ENCODE measurements at places on chromosomes 7 and 10.

DNA sequence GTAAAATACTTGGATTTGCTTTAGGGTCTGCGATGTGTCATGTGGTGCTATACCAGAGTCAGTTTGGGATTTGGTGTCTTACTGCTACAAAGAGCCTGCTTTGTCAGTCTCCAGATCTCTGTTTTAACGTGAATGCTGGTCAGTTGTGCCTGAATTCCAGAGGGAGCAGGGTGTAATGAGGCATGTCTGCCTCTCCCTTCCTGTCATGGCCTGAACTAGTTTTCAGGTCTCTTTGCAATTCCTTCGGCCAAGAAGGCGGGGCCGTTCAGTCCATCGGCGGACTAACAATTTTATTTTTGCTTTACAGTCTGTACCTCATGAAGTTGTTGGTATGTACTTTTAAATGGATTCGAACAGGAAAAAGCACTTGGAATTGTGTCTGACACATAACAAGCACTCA is 465.1 kb upstream of the ADARB2 start:
- DNase-seq: no peak

DNA sequence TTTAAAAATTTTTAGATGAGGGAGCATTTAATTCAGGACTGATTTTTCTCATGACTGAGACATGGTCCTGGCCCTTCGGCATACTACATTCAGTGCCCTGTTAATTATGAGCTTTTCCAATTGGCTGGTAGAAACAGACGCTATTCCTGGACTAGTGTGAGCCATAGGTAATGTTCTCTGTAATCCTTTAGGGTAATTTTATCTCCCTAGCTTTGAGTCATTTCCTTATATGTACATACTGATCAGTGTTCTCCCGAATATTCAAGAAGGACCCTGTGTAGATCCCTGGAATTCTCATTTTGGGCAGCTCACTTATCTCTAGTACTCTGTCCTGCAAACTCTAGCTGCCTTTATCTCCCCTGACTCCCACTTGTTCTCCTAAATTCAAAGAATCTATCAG is 92.6 kb upstream of the NPY start:
- no peak for DNase-seq

GRCh38 chr7:129650056-129650758 is 38.7 kb downstream of the NRF1 start:
- DNase-seq: no peak

GRCh38 chr7:105743351-105744090 is 132.9 kb downstream of the ATXN7L1 start:
- peak; percentile 69 for DNase-seq

- no peak for DNase-seq
Measured at GRCh38 chr10:97103316-97104080, 82.3 kb downstream of the SLIT1 start.

DNA sequence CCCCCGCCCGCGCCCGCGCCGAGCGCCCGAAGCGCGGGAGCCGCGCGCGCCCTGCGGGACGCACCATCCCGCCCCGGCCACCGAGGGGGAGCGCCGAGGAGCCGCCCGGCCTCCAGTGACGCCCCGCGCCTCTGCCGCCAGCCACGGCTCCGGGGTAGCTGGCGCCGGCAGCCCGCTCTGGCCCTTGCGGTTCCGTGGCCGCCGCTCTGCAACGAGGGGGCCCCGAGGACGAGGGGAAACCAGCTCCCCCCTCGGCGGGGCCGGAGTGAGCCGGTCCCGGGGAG is at the start of gene PAXIP1:
TSS of gene PAXIP1 (minus strand) at position 33 of the 284 bp plus-strand sequence. CDS start 195 bp downstream, outside the sequence.
- DNase-seq: peak; percentile 87

- DNase-seq: no peak
Measured at GRCh38 chr7:43753271-43753810, 5.1 kb upstream of the BLVRA start.

DNA sequence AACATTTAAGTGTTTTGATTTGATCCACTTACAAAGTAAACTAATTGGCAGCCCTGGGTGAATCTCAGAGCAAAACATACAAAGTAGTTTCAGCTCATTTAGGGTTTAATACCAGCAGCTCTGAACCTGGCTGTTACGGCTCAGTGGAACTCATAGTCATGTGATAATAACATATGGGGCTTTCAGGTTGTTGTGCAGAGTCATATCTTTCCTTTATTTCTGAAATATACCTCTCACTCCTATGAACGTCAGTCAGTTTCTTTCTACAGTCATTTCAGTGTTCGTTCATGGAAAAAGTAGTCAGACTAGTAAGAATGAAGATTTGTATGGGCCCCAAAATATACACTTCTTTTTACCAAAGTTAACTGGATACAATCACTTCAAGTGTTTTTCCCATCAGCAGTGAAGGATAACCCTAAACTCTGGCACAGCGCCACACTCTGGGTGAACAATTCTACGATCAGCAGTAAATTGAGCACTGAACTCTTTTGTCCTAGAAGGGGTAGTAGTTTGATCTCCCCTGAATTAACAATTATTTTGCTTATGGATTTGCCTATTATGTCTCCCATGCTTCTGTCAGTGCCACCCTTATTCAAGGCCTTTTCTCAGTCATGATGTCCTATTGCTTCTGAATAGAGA is 218.6 kb downstream of the THSD7A start:
- no peak for DNase-seq

DNA sequence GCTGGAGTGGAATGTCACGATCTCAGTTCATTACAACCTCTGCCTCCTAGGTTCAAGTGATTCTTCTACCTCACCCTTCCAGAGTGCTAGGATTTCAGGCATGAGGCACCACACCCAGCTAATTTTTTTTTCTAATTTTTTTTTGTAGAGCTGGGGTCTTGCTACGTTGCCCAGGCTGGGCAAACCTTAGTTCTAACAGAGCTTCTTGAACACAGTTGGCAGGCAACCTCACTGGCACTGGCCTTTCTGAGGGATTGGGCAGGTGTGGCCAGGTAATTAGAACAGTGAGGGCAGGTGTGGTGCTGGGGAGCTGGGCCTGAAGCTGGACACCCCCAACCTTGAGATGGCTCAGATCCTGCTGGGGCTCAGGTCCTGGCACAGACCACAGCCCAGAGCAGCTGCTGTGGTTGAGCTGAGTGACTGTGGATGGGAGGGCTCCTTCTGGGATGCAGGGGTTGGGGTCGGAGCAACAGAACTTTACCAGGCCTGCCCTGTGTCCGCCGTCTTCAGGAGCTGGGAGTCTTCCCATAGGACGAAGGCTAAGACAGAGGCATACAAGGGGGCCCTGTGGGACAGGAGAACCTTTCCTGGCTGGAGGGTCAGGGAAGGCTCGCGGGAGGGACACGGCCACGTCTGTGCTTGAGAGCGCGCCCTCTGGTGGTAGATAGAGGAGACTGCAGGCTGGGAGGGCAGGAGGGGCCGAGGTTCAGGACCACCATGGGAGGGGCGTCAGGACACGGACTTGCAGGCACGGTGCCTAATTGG is 48.2 kb downstream of the COL26A1 start:
- peak; percentile 20 for DNase-seq

GRCh38 chr7:12572941-12573575 is 2.5 kb downstream of the SCIN start:
- peak; percentile 45 for DNase-seq

DNA sequence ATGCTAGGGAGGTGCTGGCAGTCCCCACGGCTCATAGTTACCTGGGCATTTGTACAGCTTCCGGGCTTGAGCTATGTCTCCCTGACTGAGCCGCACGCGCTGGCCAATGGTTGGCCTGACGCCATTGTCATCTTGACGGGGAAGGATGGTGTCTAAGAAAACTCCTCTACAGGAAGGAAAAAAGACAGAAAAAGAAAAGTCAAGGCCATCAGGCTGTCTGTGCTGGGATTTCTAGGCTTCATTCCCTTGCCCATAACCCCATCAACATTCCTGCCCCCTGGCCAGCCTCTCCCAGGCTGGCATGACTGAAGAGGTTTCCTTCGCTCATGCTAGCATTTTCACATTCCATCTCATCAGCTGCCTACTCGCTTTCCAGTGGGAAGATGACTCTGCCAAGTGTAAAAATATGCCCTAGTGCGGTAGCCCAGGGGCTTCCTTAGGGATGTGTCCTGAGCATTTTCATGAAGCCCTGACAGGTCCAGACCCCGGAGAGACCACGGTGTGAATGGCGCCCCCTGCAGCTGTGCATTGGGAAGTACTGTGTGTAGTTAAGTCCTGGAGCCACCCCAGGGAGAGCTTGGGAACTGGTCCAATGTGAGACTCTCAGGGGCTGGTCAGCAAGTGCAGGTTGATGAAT is 54.5 kb upstream of the OPALIN start:
- DNase-seq: no peak

GRCh38 chr7:6316226-6316625 is 43.8 kb upstream of the CYTH3 start:
- no peak for DNase-seq

GRCh38 chr10:96570983-96571964 is 15.5 kb downstream of the TM9SF3 start:
- no peak for DNase-seq

GRCh38 chr10:33193701-33194521 is 140.6 kb downstream of the NRP1 start:
- peak; percentile 62 for DNase-seq

DNA sequence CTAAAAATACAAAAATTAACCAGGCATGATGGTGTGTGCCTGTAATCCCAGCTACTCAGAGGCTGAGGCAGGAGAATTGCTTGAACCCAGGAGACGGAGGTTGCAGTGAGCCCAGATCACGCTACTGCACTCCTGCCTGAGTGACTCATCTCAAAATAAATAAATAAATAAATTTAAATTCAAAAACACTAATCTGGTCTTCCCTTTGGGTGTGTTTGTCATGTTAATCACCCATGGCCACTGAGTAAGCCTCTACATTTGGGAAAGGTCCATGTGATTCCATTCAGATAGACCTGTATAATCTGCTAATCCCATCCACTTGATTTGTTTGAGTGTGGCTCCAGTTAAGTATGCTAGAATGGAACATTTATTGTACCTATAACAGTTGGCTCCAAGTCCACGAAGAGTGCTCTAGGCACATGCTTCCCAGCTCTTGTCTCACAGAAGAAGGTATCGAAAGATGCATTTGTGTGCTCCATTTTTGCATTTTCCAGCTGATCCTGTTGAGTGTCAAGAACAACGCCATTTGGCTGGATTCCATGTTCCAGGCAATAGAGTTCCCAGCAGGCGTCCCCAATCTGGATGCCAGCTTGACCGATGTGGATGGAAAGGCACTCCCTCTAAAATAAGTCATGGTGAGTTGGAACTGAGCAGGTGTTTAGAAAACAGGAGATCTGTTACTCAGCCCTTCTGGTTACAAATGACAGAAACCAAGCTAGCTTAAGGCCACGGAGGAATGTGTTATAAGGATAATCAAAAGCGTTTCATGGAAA is 4.0 kb downstream of the TUBAL3 start:
- DNase-seq: no peak

- DNase-seq: no peak
Measured at GRCh38 chr7:134777908-134778580, 1.4 kb upstream of the CALD1 start.

- no peak for DNase-seq
Measured at GRCh38 chr7:95960706-95961244, 188.4 kb downstream of the DYNC1I1 start.

DNA sequence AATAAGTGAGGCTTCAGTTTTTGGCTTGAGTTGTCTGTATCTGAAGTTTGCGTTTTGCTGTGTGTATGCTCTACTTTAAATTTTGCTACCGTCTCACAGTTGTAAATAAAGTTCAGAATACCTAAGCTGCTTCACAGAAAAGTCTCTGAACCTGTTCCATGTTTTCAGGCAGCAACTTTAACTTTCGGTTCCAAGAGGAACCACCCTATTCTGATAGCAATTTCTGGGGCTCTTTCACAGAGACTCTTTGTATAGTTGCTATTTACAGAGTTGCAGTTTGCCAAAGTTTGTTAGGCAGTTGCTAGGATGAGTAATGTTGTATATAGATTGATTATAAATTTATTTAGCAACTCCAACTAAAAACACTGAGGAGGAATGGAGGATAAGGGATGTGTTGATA is 5.7 kb downstream of the FAM221A start:
- no peak for DNase-seq

DNA sequence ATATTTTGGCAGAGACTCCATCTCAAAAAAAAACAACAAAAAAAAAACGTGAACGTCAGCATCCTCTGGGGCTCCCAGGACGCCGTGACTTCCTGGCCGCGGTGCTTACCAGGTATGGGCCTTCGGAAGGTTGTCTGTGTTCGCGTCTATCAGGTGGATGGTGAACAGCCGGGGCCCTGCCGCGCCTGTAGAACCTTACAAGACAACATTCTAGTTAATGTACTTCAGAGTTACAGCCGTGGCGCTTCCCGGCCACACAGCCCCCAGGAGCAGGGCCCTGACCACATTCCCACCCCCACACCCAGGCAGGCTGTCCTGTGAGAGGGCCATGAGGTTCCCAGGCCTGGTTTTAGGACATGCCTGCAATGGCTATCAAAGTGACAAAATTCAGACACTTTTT is 111.0 kb downstream of the SMURF1 start:
- no peak for DNase-seq

GRCh38 chr10:110407301-110408170 is 90.2 kb upstream of the DUSP5 start:
- DNase-seq: no peak

- no peak for DNase-seq
Measured at GRCh38 chr7:20932785-20933527, 146.3 kb upstream of the SP8 start.

- no peak for DNase-seq
Measured at GRCh38 chr10:68032113-68032512, 43.0 kb downstream of the HERC4 start.

GRCh38 chr10:10540398-10540797 is 477.3 kb upstream of the CELF2 start:
- no peak for DNase-seq

DNA sequence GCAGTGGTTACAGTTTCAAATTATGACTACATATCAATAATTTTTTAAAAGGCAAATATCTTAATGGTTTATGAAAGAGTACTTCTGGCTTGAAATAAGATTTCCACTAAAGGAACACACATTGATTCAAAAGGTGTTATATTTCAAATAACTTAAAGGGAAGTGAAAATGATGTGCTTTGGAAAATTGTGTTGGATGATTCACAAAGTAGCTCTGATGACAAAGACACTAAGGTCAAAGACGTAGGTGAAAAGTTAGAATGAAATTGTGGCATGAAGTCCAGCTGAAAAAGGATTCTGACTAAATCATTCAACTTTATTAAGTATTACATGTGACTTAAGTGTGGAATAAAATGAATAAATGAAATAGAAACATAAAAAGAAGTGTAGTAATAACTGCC is 20.8 kb upstream of the OR2A5 start:
- DNase-seq: peak; percentile 31
